Activated CD4-positive, alpha-beta T cell treated with anti-CD3 and anti-CD28 coated beads for 1 hour (primary cell): ENCODE measurements at places on chromosomes 12 and 14.

GRCh38 chr12:101969-102878 lies 35.7 kb downstream of the IQSEC3 start:
- DNase-seq: no peak

GRCh38 chr14:76311079-76311758 lies 64.7 kb upstream of the ESRRB start:
- DNase-seq: no peak

DNA sequence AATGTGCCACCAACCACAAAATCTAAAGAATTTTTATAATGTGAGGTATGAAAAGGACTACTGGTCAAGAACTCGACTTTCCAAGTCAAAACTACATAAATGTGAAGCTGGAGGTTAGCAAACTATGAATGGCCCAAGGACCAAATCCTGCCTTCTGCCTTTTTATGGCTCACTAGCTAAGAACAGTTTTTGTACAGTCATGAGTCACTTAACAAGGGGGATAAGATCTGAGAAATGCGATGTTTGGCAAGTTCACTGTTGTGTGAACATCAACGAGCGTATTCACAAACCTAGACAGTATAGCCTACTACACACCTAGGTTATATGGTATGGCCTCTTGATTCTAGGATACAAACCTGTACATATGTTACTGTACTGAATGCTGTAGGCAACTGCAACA lies 28.2 kb downstream of the FERMT2 start:
- no peak for DNase-seq

DNA sequence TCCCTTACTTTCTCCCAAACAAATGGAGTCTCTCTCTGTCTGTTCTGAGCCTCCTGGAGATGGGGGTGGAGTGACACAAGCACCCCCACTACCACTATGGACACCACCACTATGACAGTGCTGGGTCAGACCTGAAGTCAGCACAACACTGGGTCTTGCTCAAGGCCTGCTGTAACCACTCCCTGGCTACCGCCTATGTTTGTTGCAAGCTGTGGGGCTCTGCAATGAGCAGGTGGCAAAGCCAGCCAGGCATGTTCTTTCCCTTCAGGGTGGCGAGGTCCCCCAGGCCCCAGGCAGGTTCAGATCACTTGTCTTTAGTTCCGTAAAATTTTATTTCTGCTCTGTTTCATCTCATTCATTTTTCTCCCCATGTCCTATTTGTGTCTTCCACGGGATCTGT lies 349.8 kb downstream of the TMEM121 start:
- no peak for DNase-seq

GRCh38 chr12:44286336-44286735 lies 450.5 kb downstream of the TMEM117 start:
- DNase-seq: no peak

- DNase-seq: no peak
Observed at GRCh38 chr12:8011331-8011730, 21.2 kb upstream of the FOXJ2 start.

DNA sequence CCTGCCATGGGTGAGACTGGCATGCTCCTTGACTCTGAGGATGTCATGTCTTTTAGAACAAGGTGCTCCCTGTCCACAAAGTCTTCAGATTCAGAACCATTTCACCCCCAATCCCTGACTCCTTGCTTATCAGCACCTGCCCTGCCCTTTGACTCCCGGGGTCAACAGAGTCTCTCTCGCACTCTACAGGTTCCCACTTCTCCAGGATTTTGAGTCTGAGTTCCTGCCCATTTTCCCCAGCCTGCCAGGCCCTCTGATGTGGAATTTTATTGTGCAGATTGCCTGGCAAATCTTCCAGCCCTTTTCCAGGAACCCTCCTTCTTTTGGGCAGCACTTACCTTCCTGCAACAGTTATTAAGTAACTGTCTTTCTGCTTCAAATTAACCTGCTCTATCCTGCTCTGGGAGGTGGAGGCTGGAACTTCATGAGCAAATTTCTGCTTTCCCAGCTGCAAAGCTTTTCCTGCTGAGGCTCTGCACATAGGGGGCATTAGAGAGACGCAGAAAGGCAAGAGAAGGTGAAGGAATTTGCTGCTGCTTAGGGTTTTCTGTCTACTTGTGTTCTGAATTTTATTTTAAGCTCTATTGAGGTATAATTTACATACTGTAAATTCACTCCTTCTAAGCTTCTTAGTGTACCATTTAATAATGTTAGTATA lies 259.1 kb downstream of the PCNX1 start:
- no peak for DNase-seq

DNA sequence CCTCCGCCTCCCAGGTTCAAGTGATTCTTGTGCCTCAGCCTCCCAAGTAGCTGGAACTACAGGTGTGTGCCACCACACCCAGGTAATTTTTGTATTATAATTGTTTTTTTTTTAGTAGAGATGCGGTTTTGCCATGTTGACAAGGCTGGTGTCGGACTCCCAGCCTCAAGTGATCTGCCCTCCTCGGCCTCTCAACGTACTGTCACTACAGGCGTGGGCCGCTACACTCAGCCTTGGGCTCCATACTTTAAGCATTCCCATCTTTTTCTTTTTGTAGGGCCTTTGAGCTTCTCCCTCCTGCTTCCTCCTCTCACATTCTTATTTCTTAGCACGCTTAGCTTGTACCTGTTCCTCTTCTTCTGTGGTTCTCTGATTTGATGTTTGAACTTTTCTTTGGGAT lies 62.8 kb downstream of the SERPINA3 start:
- no peak for DNase-seq

- DNase-seq: no peak
Observed at GRCh38 chr14:50791201-50791600, 39.8 kb downstream of the NIN start.

GRCh38 chr12:19302100-19302640 lies 137.1 kb upstream of the AEBP2 start:
- no peak for DNase-seq

DNA sequence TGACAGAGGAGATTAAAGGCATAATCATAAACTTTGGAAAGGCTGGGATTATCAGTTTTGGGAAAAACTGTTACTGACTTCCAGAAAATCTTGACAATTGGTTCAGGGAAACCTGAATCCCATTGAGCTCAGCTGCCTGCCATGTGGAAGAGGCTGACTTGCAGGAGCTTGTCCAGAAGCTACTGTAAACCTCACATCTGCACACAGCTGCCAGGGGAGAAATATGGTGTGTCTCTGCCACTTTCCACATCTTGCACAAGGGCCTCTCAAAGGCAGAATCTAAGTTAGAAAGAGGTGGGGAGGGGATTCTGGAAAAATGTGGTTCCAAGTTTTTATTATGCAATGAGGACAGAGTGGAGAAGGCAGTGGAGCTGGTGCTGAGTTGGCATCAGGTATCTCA lies 8.7 kb upstream of the BHLHE41 start:
- DNase-seq: no peak

DNA sequence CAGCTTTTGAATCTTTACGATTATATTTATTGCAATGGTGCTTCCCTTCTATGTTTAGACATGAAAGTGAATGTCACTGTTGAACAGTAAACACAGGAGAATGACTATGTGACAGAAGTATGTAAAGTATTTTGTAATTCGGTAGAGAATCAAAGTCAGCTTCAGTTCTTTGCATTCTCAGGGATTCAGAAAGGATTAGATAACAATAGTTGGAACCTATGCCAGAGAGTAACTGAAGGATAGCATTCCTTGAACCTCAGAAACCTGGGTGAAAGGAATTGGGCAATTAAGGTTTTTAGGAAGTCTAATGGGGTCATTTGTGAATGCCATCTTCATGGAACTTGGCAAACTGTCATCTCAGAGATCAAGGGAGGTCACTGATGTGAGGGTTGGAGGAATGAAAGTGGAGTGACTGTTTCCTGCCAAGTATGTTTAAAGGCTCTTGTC lies 305.3 kb upstream of the DDHD1 start:
- no peak for DNase-seq

DNA sequence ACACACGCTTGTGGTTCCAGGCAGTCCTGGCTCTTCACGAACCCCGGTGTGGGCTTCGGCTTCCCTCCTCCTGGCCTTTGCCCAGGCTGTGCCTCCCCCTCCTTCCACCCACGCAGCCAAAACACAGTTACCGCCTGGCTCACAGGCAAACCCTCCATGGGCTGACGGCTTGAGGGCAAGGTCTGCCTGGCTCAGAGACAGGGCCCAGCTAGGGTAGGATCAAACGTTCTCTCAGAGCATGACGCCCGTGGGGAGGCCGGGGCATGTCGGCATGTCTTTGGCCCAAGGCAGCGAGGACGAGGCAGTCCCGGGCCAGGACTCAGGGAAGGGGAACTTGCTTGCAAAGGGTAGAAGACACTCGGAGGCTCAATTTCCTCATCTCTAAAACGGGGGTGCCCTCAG lies 2.1 kb downstream of the SLC25A47 start:
- DNase-seq: no peak

GRCh38 chr12:107138990-107139389 lies 45.6 kb upstream of the CRY1 start:
- DNase-seq: no peak

DNA sequence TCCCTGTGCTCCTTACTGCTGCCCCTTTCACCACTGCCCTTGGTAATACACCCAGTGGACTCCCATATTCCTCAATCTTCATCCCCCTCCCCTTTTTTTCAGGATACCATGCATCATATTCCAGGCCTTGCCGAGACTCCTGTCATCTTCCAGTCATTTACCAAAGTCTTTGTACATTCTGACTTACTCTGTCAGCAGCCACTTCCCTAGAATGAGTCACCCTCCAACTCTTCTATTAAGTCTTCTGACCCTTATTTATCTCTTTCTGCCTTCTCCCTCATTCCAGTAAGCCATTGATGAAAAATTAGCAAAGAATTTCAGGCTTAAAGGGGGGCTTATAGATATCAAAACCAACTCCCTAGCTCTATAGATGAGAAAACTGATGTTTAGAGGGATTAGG lies 128.0 kb downstream of the STXBP6 start:
- no peak for DNase-seq

DNA sequence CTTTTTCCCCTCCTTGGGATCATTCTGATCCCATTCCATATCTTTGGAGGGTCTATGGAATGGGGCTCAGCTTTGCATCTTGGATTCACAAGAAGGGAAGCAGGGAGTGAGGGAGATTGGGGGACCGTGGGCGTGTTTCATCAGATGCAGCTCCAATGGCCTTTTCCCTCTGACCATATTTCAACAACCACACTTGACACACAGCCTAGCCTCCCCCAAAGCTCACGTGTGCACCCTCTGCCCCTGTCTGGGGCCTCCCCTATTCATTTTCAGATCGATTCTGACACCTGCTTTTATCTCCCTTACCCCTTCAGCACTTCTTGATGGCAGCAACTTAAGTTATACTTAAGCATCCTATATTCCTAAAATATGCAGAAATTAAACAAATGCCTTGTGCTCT lies 126.6 kb downstream of the CHST11 start:
- no peak for DNase-seq
